ENCODE measurements at places on chromosomes 4 and X.

GRCh38 chr4:156547439-156547838, 424.2 kb downstream of the PDGFC start:
- no peak for DNase-seq

DNA sequence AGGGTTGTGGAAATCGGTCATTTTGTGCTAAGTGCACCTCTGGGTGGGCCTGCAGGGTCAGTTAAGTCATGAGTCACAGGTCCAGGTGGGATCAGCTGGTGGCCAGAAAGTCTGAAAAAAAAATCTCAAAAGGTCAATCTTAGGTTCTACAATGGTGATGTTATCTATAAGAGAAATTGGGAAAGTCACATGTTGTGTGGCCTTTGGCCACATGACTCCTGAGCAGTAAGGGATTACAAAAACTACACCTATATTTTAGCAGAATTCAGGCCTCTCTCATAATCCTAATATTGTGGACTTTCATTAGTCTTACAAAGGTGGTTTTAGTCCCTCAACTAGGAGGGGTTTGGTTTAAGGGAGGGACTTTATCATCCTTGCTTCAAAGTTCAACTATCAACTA, 59.1 kb downstream of the UCHL1 start:
- no peak for DNase-seq

- no peak for DNase-seq
These were observed 2.9 kb downstream of the TBL1X start for GRCh38 chrX:9467751-9468150.

GRCh38 chr4:53744446-53745160, 153.3 kb upstream of the LNX1 start:
- DNase-seq, result no peak

GRCh38 chr4:48930654-48931053, 24.1 kb upstream of the OCIAD2 start:
- DNase-seq, result no peak

GRCh38 chr4:99038213-99038612, 42.7 kb downstream of the METAP1 start:
- DNase-seq, result no peak

- DNase-seq, result no peak
These were observed 374.1 kb upstream of the RASGEF1B start for GRCh38 chr4:81845761-81846160.

DNA sequence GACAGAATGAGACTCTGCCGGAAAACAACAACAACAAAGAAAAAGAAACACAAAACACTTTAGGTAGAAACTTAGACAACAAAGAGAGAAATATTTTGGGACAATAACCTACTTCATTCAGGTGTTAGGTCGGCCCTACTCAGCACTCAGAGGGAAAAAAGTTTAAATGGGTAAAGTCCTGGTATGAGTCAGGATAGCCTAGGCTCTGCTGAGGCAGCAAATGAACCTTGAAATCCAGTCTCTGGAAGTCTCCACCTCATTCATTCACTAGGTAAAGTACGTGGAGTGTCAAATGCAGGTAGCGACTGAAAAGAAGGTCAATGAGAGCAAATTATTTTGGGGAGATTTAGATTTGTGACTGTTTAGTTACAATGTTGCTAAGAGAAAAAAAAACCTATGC, 127.4 kb downstream of the FHDC1 start:
- no peak for DNase-seq

DNA sequence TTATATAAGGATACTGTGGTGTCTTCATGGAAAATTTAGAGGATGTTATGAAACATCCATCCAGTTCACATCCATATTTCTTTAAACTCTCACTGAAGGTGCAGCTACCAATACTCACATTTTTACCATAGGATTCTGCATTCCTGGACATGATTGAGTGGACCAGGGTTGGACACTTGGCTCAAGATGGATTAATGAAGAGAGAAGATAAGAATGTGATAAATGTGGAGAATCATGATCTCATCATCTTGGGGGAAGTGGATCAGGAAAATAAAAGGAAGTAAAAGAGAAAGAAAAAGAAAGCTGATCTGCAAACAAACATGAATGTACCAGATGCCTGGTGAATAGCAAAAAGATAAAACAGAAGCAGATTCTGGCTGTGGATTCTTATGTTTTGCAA, 175.4 kb downstream of the NPFFR2 start:
- DNase-seq, result no peak

DNA sequence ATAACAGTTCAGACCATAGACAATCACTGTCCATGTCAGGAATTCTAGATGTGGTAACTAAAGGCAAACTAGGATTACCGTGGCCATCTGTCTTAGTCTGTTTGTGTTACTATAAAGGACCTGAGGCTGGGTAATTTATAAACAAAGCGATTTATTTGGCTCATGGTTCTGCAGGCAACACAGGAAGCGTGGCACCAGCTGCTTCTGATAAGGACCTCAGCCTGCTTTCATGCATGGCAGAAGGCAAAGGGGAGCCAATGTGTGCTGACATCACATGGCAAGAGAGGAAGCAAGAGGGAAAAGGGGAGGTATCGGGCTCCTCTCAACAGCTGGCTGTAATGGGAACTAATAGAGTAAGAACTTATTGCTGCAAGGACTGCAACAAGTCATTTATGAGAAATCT, 376.7 kb downstream of the GPM6A start:
- no peak for DNase-seq

GRCh38 chr4:25113915-25114904, 46.0 kb downstream of the SEPSECS start:
- DNase-seq, result no peak

GRCh38 chr4:119210775-119211174, 1.7 kb upstream of the USP53 start:
- no peak for DNase-seq

- DNase-seq, result no peak
These were observed 476 bp upstream of the GDI1 start for GRCh38 chrX:154436374-154436982.

DNA sequence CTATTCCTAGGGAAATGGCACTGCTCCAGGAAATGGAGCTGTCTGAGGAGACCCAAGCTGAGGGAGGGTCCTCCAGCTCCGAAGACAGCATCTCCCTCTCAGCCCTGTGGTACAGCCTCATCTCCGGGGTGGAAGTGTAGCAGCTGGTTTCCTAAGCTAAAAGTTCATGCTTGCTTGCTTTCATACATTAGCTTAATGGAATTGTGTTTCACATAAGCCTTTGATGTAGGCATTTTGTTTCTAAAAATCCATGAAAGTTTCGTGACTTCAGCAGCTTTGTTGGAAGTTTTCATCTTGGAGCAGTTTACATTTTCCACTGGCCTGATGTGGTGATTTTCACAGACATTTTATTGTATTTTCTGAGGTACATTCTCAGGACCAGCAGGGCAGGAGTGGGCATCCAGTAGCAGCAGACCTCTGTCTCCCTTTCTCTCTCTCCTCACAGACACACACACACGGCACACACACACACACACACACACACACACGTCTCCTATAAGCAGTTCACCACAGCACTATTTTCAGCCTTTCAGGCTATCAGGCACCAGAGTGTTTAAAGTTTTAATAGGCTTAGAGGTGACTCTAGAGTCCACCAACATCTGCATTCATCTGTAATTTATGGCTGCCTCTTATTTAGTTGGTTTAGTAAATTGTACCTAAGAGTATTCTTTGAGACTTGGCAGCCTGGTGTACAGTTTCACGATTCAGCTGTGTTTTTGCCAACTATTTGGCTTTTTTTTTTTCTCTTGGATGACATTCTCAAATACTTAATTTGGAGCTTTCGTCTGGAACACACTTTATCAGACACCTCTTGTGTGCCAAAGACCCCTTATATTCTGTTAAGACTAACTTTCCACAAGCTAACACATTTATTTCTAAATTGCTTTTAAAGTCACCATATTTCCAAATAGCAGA, 225.8 kb upstream of the SFRP2 start:
- no peak for DNase-seq

DNA sequence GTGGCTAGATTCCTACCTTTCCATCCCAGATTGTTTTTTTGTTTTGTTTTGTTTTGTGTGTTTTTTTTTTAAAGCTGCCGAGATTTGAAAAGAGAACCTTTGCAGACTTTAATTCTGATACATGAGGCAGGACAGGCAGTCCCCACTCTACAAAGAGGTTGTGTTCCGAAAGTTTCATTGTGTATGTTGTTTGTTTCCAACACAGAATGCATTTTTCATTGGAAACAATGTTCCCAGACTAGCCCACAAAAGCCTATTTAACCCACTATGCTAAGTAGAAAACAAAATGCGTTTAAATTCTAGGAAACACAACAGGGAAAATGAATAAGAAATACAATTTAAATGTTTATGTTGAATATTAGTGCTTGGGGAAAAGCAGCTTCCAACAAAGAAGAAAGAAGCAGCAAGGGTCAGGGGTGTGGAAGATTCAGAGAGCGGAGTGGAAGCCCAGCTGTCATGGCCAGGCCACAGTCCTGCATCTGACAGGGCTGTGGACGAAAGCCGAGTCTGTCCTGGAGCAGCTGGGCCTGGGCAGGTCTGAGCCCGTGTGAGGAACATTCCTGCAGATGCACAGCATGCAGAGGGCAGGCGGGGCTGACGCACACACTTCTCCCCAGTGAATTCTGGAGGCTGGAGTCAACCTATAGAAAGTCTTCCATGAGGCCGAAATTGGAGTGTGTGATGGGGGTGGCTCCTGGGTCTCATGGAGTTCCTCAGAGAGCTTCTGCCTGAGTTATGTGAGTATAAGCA, 12.4 kb upstream of the SETD7 start:
- no peak for DNase-seq

DNA sequence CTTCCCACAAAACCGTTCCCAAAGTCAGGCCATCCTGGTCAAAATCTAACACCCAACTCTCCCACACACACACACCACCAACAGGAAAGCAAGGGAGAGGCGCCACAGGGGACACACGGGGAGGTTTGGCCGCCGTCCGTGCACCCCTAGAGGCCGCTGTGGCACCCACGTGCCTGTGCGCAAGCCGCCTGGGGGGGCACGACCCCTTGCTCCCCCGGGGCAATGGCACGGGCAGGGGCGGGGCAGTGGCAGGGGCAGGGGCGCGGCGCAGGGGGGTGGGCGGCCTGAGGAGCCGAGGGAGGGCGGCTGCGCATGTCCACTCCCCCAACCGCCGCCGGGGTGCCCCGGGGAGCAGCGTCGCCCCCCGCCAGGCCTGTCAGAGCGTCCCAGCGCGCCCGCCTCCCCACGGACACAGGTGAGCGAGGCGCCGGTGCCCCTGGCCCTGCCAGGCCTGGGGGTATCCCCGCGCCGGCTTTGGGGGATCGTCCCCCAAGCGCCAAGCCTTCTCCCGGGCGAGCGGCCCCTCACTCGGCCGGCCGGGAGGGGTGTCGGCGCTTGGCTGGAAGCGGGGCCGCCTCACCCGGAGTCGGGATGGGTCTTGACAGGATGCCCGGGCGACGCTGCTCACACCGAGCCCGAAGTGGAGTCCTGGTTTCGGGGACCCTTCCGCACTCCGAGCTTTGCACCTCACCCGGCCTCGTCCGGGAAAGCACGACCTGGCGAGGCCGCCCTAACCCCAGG, at the start of gene ERAS:
Gene ERAS, plus strand, starts transcription at position 379 of the 741 bp plus-strand sequence. CDS start 2,611 bp downstream, outside the sequence.
- no peak for DNase-seq

- DNase-seq, result no peak
These were observed 15.0 kb downstream of the CFAP99 start for GRCh38 chr4:2433609-2434350.

DNA sequence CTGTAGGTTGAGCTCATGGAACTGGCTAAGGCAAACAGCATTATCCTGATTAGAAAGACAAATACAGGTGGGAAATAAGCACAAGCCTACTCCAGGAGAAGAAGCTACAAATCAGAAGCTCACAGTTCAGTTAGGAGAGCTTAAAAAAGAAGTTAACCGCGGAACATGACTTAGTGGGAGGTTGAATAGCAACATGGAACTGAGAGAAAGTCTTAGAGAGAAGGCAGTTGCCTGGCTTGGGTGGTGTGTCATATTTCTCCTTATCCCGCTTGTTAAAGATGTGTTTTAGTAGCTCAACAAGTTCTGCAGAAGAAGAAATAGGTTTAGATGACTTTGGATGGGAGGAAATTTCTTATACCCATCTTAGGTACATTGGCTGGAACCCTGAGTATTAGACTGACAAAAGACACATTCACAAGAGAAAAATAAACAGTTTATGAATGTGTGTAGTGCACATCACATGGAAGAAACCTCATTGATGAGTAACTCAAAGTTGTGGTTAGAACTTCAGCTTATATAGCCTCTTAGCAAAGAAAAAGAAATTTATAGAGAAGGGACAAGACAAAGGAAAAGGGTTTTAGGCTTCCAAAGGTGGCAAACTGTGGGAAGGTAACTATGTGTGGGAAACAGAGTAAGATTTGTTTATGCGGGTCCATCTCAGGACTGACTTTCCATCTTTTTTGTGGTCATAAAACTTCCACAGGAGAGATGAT, 37.4 kb upstream of the RXFP1 start:
- DNase-seq, result no peak

- DNase-seq, result no peak
These were observed 56.6 kb upstream of the RBM47 start for GRCh38 chr4:40686081-40686913.

GRCh38 chr4:153074486-153074885, 129.8 kb upstream of the TRIM2 start:
- DNase-seq, result no peak

DNA sequence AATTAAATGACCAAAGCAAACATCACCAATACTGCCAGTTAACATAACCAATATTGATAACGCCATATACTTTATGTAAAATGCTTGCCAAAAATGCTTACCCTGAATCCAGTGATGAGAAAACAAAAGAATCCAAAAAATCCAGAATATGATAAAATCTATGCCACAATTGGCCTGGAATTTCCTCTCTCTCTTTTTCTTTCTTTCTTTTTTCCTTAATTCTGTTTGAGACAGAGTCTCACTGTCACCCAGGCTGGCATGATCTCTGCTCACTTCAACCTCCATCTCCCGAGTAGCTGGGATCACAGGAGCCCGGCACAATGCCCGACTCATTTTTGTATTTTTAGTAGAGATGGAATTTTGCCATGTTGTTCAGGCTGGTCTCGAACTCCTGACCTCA, 9.8 kb upstream of the SLC7A11 start:
- no peak for DNase-seq

- DNase-seq, result no peak
These were observed 26.1 kb upstream of the EPHA5 start for GRCh38 chr4:65696436-65696835.

- DNase-seq, result no peak
These were observed 26.0 kb upstream of the BMP2K start for GRCh38 chr4:78749972-78750727.

GRCh38 chr4:89056953-89057398, at the start of gene FAM13A:
FAM13A (minus strand) TSS chr4:89057185; CDS start chr4:89056964, 221 bp downstream.
- no peak for DNase-seq

- DNase-seq, result no peak
These were observed 21.0 kb downstream of the FNIP2 start for GRCh38 chr4:158789853-158790252.

- DNase-seq, result no peak
These were observed 31.6 kb downstream of the UBE2K start for GRCh38 chr4:39729557-39729956.

DNA sequence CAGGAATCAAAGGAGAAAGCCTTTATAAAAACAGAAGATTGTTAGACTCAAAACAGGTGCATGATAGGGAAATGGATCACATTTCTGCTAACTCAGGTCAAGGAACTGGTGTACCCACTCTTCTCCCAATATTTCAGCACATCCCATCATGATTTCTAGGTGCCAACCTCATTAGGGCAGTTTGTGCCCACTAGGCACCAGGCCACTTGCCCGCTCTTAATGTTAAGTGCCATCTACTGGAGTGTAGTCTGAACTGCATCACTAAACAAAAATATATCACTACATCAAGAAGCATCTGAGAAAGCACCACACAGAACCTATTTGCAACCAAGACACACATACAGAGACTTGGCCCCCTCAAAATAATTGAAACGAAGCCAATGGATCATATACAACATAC, 140.4 kb upstream of the GRID2 start:
- DNase-seq, result no peak

Measured in stimulated activated CD8-positive, alpha-beta memory T cell treated with anti-CD3 and anti-CD28 coated beads, Interleukin-4, amount 100 ng/mL, for 1 hour (primary cell).